Hematopoietic multipotent progenitor cell treated with erythropoietin and hydrocortisone succinate and interleukin-3 and kit ligand, for 8 days (in vitro differentiated cells): ENCODE measurements at places on chromosomes 7 and 10.

- no peak for DNase-seq
Observed at GRCh38 chr10:51705774-51706173, 6.4 kb upstream of the CSTF2T start.

DNA sequence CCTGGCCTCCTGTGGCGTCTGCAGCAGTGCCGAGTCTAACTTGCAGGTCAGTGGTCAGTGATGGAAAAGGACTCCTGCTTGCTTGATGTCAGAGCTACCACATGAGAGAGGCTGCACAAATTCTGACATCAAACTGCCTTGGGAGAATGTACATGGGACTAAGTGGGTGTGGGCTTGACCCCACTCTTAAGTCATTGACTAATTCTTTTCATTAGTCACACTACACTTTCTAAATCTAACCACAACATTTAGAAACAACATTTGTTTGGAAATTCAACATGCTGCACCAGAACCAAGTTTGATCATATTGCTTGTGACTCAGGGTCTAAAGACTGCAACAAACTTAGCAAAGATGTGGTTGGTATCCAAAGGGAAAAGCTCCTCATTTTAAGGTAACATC lies 24.4 kb upstream of the CDC14C start:
- DNase-seq, result no peak

DNA sequence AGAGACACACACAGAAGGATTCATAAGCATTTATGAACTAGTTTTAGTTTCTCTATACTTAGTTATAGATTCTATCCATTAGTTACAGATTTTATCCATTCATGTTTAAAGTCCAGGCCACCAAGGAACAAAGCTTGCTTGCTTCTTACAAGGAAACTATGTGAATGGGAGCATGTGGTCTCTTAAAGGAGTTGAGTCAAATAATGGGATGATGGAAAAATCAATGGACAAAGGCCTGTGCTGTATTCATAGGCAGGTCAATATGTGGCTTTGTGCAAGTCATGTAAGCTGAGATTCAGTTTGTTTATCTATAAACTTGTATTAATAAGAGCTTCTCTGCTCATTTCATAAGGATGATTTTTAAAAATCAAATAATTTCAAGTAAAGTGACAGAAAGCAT lies 172.8 kb upstream of the CDK1 start:
- DNase-seq, result no peak

- no peak for DNase-seq
Observed at GRCh38 chr10:96478355-96478754, 35.4 kb downstream of the TLL2 start.

GRCh38 chr7:130662426-130662825 lies 6.1 kb downstream of the COPG2 start:
- DNase-seq, result no peak

- DNase-seq, result no peak
Observed at GRCh38 chr7:68529221-68529620, 1069.1 kb upstream of the AUTS2 start.

GRCh38 chr7:152435384-152436110 lies at the start of gene KMT2C:
Gene KMT2C (minus strand): TSS chr7:152436003. CDS start chr7:152435786, 217 bp downstream.
- peak; percentile 55 for DNase-seq

DNA sequence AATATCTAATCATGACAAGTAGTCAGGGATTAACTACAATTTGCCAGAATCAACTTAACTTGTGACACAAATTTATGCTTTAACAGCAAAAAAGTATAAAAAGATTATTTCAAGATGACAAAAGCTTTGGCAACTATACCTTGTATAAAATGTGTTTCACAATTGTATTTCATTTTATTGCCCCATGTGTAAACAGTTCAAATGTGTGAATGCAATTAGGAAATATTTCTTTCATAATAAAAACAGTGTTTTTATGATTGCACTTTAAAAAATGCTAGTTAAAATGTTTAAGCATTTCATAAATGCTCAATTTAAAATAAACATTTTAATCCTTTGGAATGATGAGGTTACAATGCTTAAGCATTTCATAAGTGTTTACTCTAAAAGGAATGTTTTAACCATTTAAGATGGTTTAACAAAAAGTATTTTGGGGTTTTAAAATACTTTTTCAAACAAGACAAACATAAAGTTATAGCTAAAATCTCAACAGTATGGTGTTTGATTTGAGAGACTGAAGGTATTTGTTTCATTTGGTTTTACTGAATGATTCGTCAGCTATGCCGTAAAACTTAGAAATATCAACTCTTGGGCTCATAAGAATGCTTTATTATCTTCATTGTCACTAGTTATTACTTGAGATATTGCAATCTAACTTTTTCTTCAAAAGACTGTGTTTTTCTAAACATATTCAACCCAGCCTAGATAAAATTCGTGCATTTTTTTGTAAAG lies 50.1 kb downstream of the SFTPD start:
- no peak for DNase-seq

DNA sequence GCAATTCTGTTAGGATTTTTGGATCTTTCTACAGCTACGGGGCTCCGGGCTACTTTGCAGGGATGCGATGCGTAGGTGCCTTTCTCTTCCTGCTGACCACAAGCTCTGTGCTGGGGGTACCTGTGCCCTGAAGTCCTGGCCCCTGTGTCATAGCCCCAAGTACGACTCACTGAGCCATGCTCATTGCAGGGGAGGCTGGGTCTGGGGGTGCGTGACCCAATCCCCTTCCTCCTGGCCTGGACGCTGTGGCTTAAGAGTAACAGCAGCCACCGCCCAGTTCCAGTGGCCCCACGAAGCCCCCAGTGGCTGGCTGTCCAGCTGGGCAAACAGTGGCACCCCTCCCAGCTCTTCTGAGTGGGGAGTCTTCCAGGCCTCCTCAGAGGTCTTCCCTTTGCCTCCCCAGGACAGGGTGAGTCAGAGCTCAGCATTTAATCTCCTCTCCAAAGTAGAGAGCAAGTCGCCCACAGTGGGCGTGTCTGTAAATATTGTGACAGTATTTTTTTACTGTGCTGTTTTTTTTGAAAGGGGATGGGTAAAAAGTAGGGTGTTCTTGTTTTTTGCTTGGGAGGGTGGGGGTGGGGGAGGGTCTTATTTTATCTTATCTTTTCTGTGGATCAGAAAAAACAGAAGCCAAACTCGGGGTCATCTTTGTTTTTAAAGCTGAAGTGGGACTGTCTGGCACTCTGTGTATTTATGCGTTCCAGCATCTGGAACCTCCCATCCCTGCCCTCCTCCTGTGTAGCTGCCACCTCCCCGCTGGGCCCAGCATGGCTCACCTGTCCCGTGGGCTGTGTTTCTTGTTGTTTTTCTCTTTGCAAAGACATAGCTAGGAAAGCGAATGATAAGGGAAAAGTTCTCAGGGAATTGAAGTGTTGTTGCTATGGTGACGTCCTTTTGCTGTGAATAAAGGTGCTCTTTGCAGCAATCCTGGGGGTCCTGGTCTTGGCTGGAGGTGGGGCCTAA lies 8.2 kb downstream of the LFNG start:
- DNase-seq, result peak; percentile 68

DNA sequence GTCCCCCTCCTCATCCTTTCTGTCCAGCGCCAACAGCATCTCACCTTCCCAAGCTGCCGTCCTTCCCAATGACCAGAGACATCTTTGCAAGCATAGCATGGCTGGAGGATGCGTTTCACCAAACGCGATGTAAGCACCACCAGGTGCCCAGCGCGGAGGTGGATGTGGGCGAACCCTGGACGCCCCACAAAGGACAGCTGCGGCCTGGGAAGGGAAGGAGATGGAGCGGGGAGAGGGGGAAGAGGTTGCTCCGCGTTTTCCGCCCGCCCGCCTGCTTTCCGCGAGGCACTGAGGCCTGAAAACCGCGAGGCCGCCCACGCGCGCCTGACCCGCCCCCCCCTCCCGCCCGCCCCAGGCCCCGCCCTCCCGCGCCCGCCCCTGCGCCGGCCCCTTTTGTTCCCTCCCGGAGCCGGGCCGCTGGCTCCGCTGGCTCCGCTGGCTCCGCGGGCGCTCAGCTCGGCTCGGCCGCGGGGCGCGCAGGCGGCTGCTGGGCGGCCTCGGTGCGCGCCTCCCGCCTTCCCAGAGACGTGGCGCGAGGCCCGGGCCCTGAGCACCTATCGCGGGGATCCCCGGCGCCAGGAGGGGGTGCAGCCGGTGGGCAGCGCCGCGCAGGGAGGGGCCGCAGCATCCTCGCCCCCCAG lies at the start of gene CLIP2:
CLIP2 (plus strand) TSS at position 390 of the 641 bp plus-strand sequence. CDS start 28,140 bp downstream, outside the sequence.
- peak; percentile 76 for DNase-seq

DNA sequence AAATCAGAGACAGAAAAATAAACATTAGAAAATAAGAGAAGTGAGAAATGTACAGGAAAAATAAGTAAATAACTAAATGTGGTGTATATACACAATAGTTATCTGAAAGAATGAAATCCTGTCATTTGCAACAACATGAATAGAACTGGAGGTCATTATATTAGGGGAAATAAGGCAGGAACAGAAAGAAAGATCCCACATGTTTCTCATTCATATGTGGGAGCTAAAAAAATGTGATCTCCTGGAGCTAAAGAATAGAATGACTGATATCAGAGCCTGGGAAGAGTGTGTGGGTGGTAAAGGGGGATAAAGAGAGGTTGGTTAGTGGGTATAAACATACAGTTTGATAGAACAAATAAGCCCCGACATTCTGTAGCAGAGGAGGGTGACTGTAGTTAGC lies 27.3 kb downstream of the PLXDC2 start:
- DNase-seq, result no peak

DNA sequence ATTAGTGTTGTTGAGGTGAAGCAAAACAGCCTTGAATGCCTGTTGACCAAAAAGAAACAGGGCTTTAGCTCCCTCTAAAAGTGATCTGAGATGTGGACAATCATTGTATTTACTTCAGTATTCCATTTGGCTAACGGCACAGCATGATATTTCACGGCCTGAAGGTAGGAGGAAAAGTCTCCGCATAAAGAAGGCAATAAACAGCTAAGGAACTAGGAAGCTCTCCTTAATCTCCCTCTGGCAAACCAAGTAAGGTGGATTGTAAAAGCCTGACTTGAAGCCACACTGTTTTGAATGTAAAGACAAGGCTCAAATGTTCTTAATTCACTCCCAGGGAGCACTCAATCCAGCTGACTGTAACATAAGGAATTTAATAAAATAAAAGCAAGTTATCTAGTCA lies 160.0 kb upstream of the ZNF804B start:
- DNase-seq, result no peak

DNA sequence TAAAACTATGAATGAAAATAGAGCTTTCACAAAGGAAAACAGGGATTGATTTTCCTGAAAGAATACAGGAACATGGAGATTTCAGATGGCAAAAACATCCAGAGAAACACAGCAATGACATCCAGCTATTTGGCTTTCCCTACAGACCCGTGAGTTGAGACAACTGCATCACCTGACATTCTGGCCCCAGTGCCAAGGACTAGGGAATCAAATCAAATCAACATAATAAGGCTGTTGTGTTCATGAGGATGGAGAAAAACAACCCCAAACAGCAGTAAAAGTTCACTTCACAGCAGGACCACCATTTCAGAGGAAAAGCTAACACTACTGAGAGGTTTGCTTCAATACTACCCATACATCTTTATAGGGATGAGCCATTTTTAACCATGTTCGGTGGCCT lies 25.5 kb downstream of the ETV1 start:
- no peak for DNase-seq

DNA sequence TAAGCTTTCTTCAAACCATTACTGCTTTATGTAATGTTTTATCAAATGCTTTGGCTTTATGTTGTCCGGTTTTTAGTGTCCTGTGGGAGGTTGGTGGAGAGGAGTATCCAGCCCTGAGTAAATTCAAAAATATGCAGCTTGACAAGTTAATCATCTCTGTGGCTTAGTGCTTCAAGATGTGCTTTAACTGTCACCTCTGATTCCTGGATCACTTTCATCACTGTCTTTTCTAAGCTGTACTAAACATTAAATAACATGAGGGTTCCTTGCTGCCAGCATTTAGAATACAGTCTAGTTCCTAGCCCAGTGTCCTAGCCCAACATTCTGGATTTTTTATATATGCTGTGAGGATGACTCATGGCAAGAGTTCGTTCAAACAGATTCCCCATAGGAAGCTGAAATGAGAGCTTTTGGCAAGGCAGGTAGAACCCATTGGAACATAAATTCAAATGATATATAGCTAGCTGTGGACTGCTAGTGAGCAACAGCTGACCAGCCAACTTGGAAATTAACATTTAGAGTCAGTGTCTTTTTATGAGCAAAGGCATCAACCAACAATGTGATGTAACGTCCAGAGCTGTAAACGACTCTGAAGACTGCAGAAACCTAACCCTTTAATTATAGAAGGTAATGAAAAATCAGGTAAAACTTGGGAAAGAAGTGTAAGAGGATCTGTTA lies 80.6 kb upstream of the OIT3 start:
- no peak for DNase-seq

- no peak for DNase-seq
Observed at GRCh38 chr7:5636914-5637313, 144.5 kb downstream of the RNF216 start.

DNA sequence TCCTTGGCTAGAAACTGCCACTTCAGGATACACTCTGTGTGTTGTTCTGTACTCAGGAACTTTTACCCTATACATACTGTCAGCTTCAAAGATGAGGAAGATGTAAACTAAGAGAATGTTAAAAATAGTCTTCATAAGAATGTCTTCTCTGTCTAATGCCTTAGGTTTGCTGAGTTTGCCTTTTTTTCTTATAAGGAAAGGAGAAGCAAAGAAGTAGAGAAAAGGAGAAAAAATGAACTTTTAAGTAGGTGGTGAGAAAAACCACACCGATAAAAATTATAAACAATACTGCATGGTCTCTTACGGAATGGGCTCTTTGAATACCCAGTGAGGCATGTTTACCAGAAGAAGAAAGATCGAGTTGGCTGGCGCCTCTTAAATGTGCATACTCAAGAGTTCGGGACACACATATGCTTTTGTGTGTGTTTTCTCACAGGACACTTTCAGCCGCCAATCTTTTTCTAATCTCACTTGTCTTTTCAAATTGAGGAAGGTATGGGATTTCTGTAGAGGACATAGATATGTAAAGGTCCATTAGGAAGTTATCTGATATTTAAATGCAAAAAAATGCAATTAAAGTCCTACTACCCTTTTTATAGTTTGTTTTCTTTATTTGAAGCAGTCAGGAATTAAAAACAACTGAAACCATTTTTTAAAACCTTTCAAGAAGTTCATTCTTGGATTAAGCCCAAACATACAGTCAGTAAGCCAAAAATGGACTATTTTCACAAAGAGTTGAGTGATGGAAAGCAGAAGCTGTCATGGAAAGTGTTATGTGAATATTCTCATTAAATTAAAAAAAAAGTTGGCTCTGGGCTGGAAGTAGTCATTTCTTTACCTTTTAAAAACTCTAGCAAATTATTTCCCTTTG lies 100.6 kb upstream of the MDFIC start:
- no peak for DNase-seq

DNA sequence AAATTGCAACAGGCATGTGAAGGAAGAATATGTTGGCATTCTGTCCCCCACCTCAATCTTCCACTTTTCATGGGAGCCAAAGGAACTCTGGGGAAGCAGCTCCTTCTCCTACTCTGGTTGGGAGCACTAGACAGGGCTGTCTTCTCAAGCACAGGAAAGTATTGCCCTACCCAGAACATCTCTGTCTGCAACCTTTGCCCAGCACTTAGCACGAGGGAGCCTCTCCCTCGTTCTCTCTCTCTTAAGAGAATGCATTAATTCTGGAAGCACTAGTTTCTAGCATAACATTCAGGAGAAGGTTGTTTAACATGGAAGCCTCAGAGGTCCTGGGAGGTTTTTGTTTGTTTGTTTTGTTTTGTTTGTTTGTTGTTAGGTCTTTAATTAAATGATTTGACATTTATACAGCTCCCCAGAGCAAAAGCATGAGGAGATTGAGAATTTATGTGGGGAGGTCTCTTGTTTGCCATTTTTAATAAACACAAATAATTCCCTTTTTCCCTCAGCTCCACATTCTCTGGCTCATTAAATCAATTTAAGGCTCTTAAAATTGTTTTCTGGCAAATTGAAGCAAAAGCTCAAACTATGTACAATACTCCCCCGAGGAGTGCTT lies 240.6 kb downstream of the TRIL start:
- DNase-seq, result no peak
